ENCODE measurements at places on chromosomes 7 and 10.

- DNase-seq = no peak
Measured at GRCh38 chr10:35089611-35090161, 455 bp downstream of the CUL2 start.

GRCh38 chr10:132540456-132540855 is 2.9 kb downstream of the INPP5A start:
- DNase-seq = no peak

- no peak for DNase-seq
Measured at GRCh38 chr7:112022128-112022527, 184.1 kb downstream of the DOCK4 start.

DNA sequence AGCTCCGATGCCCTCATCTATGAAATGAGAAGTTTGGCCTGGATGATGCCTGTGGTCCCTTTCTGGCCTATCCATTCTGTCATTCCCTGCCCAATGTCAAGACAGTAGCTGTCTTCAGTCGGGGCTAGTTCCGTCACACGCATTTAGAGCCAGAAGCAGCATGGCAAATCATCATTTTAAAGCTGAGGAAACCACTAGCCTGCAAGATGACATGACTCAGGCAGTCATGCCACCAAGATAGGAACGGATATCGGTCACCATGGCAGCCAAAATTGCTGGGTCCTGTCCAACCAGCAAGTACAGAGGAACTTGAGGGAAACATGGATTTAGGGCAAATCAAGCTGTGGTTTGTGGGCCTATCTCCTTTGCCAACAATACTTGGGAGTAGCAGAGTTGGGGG is 64.5 kb upstream of the MRLN start:
- peak; percentile 30 for DNase-seq

DNA sequence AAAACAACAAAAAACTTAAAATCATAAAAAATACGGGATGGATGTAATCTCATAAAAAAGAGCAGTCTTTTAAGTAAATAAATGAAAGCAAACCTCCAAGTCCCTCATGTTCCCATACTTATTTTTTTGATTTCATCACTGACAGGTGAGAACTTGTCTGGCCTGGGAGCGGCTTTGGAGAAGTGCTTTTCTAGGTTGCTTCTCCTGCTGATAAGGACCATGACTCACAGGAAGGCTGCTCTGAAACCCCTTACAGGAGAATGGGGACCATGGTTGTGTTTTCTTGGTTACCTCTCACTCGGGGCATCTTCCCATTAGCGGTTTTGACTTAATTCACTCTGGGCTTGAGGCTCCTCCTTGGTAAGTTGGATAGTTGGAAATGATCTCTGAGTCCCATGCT is 237.4 kb downstream of the CAMK1D start:
- DNase-seq = no peak

GRCh38 chr10:97961945-97962344 is 68.5 kb downstream of the CRTAC1 start:
- no peak for DNase-seq

GRCh38 chr7:47614450-47614849 is 32.5 kb upstream of the TNS3 start:
- DNase-seq = no peak

GRCh38 chr10:71748671-71749191 is 24.6 kb downstream of the VSIR start:
- DNase-seq = peak; percentile 81

- DNase-seq = no peak
Measured at GRCh38 chr7:36811807-36812206, 87.5 kb upstream of the AOAH start.

GRCh38 chr7:860149-860548 is 16.2 kb upstream of the GET4 start:
- no peak for DNase-seq

GRCh38 chr7:929311-929711 is 25.2 kb downstream of the ADAP1 start:
- no peak for DNase-seq

GRCh38 chr7:93779115-93779514 is 111.4 kb downstream of the TFPI2 start:
- no peak for DNase-seq

DNA sequence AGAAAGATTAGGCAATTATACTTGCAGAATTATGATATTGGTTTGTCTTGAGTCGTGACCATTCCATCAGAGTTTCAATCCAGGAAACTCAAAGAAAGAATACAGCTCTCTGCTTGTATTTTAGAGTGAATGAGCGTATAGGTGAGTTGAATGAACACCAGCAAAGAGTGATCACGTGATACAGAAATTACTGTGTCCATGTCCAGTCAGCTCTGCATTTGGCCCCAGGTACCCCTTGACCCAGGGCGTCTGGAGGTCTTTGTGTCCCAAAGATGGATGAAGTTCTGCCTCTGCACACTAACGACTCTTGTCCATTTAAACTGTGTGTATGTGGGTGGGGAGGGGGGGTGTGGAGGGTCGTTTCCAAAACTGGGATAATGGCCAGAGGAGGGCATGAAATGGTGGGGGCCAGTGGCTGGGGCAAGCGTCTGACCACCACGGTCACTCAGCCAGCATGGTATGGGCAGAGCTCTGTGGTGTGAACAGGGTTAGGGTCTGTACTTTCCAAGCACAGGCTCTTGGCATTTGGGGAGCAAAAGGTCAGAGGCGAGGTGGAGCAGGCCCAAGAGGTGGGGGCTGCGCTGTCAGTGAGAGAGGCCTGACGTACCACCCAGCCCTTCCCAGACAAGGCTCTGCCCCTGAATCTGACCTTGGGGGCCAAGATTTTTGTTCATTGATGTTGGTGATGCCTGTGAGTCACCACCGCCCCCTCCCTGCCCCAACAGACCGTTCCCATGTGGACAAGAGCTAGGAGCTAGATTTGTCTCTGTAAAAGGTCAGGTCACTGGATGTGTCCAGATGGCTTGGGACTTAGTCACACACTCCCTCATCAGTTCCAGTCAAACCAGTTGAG is 1.4 kb downstream of the PTPRE start:
- peak; percentile 17 for DNase-seq

- DNase-seq = no peak
Measured at GRCh38 chr10:125679436-125679835, 3.5 kb downstream of the TEX36 start.

DNA sequence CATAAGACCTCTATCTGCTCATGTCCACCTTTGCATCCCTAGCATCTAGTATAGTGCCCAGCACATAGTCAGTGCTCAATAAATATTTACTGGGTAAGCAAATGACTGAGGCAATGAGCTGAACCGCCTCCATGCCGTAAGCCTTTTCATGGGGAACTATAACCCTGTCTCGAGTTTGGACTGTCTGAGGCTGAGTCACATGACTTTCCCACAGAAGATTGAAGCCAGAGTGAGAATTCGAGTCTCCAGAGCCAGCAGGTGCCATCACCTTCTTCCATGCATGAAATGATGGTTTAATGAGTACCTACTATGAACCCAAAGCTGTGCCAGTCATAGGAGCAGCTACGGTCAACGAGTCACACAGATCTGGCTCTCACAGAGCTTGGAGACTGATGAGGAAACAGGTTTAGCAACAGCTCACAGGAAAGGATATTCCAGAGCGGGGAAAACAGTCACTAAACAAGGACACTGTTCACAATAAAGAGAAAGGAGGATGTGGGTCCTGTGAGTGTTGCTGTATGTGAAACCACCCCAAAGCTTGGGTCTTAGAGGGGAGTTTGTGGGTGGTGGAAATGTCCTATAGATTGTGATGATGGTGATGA is 75.2 kb downstream of the TEX36 start:
- no peak for DNase-seq

DNA sequence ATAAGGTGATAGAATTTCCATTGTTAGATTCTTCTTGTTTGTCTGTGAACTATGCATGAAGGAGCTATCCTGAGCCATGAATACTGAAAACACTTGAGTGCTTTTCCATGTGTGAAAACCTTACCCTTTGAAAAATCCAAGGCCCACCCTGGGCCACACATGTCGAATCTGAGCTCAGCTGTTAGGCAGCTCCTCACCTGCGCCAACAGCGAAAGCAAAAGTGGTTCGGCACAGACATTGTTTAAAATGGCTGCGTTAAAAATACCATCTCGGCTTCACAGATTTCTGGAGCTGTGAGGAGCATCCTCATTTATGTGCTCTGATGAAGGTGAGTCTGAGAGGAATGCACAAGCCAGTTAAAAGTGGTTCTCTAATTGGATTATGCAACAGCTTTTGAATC is 137.7 kb downstream of the NEUROD6 start:
- DNase-seq = no peak

GRCh38 chr7:150665896-150666295 is 19.6 kb upstream of the GIMAP2 start:
- peak; percentile 26 for DNase-seq

- DNase-seq = no peak
Measured at GRCh38 chr7:16961641-16962040, 79.9 kb upstream of the AGR3 start.

GRCh38 chr7:2261611-2262010 is 19.6 kb downstream of the NUDT1 start:
- peak; percentile 57 for DNase-seq

DNA sequence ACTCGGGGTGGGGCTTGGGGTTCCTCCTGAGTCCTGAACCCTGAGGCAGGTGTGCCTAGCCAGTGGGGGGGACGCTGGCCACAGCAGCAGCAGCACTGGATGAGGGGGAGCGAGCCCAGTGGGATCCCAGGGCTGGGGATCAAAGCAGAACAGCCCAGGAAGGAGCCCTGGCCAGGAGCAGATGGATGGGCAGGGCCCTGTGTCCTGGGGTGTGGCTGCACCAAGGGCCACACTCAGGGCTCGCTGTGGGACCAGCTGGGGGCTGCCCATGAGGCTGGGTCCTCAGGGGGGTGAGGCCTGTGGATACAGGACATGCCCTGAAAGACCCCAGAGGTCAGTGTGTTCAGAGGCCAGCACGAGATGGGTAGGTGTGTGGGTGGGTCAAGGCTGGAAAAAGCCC is 50.9 kb downstream of the STK32C start:
- DNase-seq = no peak

DNA sequence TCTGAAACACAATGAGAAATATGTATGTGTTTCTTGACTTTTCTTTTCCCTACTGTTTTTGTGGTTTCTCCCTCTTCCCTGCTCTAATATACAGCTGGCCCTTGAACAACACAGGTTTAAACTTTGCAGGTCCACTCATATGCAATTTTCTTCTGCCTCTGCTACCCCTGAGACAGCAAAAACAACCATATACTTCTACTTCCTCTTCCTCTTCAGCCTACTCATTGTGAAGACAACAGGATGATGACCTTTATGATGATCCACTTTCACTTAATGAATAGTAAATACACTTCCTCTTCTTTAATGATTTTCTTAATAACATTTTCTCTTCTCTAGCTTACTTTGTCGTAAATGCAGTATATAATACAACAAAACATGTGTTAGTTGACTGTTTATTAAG is 35.0 kb upstream of the DGKB start:
- DNase-seq = no peak

DNA sequence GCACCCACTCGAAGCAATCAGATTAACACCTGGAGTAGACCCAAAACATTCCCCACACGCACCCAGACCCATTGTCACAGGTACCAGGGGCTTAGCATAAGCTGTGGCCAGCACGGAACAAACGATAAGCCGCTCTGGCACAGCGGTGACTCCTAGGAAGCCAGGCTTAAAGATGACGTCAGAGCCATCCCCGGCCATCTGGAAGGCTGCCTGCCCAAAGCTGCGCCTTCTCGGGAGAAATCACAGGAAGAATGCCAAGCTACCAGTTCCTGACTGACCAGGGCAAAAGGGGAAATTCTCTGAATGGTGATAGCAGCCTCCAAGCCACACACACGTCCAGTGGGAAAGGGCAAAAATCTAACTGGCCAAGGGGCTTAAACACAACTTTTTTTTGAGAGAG is 13.0 kb upstream of the WIPI2 start:
- no peak for DNase-seq

- no peak for DNase-seq
Measured at GRCh38 chr10:133060881-133061280, 26.8 kb upstream of the ADGRA1 start.

DNA sequence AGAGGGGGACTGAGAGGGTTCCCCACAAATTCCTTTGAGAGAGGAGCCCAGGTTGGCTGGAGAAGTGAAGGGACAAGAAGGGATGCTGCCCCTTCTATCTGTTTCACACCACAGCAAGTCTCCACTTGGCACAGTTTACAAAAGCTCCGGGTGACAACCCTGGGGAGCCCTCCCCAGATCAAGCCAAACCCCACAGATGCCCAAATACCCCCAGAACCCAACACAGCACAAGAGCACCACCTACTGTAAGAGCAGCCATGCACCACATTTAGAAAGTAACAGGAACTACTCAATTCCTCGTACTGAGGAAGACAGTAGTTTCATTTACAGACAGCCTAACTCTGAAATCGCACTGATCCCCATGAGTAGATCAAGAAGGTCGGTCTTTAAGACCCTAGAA is 67.8 kb upstream of the ATP6V0A4 start:
- DNase-seq = no peak

DNA sequence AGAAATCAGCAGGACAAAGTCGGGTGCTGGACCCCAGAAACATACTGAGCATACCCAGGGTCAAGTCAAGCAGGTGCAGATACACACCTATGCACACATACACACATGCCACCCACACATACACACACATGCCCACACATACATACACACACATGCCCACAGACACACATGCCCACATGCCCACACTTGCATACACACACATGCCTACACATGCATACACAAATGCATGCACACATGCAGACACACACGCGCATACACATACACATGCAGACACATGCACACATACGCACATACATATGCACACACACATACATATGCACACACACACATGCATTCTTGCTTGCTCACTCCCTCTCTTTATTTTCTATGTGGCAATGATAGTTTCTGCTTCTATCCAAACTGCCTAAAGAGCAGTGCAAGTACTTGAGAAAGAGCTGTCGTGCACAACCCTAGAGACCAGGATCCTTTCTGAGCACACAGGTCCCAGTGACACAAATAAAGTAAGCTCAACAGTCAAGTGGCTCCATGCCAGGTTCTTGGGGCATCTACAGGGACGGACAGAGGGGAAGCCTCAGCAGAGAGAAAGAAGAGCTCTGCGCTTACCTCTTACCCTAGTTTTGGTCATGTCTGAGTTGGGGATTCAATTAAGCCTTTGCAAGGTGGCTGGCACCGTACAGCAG is 83.7 kb downstream of the EBF3 start:
- no peak for DNase-seq

- no peak for DNase-seq
Measured at GRCh38 chr10:122441961-122442360, 12.5 kb upstream of the ARMS2 start.

GRCh38 chr7:107661081-107661864 is 645 bp downstream of the SLC26A4 start:
- peak; percentile 13 for DNase-seq

DNA sequence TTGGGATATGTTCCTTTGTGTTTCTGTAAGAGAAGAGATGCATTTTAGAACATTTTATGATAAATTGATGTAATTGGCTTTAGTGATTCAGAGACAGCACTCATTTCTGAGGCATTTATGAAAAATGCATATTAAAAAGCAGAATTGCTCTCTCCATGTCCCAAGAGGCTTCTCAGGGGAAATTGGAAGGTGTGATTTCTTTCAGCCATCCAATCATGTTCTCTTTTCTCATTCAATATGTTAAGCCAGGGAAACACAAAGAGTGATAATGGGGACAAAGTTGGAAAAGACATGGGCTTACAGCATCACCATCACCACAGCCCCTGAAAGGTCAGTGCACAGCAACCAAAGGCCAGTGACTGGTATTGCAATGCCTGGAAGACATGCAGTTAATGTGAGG is 129.9 kb upstream of the COL1A2 start:
- DNase-seq = no peak

Measured in CD14-positive monocyte (primary cell).